Activated CD8-positive, alpha-beta memory T cell treated with anti-CD3 and anti-CD28 coated beads for 1 hour (primary cell): ENCODE measurements at places on chromosomes 2 and 18.

GRCh38 chr2:232838406-232838874 lies 31.6 kb upstream of the SNORC start:
- DNase-seq, result peak; percentile 5

GRCh38 chr2:166411473-166412230 lies 35.9 kb upstream of the SCN9A start:
- DNase-seq, result no peak

GRCh38 chr2:54424555-54425163 lies 31.5 kb upstream of the SPTBN1 start:
- DNase-seq, result no peak

DNA sequence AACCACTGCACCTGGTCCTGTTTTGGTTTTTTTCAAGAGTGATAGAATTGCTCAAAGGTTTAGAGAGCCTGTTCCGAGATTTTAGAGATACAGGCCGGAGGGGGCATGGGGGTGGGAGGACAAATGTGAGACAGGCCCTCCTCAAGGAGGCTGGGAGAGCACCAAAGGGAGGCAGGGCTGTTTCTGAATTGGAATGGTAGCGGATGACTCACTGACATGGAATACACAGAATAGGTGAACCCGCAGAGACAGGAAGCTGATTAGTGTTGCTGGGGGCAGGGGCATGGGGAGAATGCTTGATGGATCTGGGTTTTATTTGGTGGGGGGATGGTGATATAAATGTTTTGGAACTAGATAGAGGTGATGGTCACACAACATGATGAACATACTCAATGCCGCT lies 111.0 kb upstream of the MGAT5 start:
- no peak for DNase-seq

DNA sequence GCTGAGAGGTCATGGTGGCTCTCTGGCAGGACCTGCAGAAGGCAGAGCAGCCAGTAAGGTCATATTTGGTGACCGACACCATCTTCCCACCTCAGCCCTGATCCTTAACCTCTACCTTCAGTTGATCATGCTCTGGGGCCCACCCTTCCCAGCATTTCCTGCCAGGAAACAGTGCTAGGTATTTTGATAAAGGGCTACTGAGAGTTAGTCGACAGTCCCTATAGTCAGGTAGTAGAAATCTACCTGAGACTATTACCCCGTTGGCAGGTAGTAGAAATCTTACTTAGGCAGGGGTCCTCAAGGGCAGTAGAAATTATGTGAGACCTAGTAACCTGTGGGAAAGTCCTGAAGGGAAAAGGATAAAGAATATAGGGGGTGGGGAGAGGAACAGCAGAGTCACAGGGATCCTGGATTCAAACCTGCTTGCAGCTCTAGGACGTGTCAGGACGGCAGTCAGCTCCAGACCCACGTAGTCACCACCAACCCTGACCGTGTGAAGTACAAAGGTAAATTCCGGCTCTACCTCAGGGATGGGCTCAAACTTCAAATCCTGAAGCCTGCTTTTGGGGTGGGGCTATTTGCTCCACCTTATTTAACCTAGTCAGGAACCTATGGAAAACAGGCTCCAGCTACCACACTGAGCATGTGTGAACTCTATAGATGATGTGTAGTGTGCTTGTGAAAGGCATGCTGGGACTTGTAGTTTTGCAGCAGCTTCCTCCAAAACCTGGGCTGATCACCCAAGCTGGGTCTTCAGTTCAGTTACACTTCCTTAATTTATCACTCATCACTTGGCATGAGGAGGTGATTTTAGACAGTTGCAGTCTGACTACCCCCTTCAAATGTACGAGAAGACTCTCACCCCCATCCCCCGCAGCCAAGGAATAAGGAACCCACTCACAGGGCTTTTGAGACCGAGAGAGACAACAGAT lies at the start of gene DQX1:
Gene DQX1 (minus strand): TSS at position 515 of the 932 bp plus-strand sequence. CDS start 502 bp downstream, at position 13.
- DNase-seq, result no peak

- DNase-seq, result no peak
Measured at GRCh38 chr2:151029406-151030157, 232.1 kb downstream of the RBM43 start.

GRCh38 chr2:128637481-128638155 lies 318.9 kb upstream of the HS6ST1 start:
- DNase-seq, result no peak

GRCh38 chr2:69103419-69103818 lies 90.4 kb downstream of the ANTXR1 start:
- no peak for DNase-seq

GRCh38 chr18:2394684-2395083 lies 176.6 kb downstream of the METTL4 start:
- DNase-seq, result no peak

- DNase-seq, result no peak
Measured at GRCh38 chr18:57052759-57053158, 94.1 kb upstream of the BOD1L2 start.

DNA sequence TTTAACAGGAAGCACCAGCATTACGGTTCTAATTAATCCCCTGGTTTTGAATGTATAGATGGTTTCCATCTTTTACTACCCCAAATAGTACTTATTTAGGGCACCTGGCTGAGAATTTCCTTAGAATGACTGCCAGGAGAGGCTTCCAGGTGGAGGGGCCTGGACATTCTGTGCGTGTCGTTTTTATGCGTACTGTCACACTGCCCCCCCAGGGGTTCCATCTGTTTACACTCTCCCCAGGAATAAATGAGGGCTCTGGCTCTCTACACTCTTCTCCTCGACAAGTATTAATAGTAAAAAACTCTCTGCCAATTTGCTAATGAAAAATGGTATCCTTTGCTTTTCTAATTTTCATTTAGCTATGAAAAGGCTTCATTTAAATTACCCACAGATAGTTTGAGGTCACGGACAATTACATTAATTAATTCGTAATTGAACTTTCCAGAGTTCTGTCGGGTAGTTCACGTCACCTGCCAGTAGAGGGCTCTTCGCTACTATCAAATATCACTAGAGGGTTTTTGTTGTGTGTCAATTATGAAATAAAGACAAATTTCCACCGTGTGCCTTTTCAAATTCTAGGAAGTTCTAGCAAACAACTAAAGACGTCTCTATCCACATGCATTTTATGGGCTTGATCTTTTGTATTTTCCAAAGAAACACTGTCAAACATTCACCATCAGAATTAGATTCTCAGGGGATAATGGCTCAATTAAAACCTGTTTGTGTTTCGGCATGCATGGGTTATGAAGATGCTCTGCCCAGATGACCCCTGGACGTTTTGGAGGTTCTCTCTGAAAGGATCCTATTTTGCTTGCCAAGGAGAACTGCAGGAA lies 88.8 kb upstream of the ASB18 start:
- no peak for DNase-seq

- no peak for DNase-seq
Measured at GRCh38 chr2:144079803-144080202, 440.1 kb downstream of the ZEB2 start.
